ENCODE measurements at places on chromosomes 12 and 14.
A peak's percentile ranks its signal among the peaks of the same experiment; 100 is the strongest.

DNA sequence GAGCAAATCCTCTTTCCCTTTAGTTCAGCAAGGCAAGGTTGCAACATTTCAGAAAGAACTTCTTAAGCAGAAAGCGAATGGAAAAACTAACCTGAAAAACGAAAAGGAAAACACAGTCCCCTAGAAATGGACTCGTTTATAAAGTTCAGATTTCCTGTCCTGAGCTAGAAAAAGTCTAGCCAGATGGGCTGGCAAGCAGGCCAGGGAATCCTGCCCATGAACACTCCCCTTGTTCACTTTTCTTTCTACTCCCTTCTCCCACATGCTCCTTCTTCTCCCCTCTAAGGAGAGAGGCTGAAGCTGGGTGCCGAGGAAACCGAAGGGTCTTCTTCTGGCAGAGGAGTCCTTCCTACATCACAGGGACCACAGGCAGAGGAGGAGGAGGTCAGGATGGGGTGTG, 27.1 kb downstream of the LTBP2 start:
- DNase-seq = no peak

- DNase-seq = no peak
Measured at GRCh38 chr12:109831365-109831764, 1.8 kb downstream of the TRPV4 start.

DNA sequence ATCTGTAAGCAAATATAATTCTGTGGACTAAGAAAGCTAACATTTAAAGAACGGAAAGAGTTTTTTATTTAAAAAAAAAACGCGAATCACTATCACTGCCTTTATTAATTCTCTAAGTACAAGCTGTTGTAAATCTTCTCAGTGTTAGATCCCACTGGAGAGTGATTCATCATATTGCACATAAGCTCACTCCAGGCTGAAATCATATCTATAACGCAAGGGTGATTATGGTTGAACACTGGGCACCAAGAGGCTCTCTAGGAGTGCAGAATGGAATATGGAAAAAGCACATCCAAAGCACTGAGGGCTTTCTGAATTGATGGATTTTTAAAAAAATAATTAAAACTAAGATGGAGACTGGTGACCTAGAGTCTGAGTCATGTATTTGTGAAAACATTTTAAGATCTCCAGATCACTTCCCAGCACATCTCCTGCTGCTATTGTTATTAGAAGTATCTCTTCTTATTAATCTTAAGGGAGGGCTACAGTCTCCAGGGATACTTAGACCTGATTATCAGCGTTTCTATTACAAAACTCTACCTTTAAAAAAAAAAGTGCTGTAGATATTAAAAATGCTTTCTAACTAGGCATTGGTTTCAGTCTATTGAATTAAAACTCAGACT, 1106.8 kb downstream of the AACS start:
- DNase-seq = no peak

GRCh38 chr14:49971156-49972130, 78.6 kb downstream of the ARF6 start:
- no peak for DNase-seq

DNA sequence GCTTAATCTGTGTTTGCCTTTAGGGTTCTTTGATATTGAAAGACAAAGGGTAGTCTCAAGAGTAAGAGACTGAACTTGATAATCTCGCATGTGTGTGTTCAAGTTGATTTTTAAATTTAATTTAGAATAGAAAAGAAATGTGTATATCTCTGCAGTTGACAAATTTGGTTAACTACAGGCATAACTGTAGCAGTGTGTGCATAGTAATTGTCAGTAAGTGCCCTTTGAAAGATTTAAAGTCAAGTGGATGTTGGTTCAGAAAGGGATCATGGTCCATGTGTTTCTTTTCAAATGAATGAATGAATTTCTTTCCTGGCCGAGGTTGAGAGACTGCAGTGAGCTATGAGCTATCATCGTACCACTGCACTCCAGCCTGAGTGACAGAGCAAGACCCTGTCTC, 49.9 kb upstream of the DYRK2 start:
- DNase-seq = no peak

- no peak for DNase-seq
Measured at GRCh38 chr12:93825501-93825888, 148.3 kb downstream of the CRADD start.

GRCh38 chr12:132399092-132400010, 70.0 kb upstream of the GALNT9 start:
- no peak for DNase-seq

DNA sequence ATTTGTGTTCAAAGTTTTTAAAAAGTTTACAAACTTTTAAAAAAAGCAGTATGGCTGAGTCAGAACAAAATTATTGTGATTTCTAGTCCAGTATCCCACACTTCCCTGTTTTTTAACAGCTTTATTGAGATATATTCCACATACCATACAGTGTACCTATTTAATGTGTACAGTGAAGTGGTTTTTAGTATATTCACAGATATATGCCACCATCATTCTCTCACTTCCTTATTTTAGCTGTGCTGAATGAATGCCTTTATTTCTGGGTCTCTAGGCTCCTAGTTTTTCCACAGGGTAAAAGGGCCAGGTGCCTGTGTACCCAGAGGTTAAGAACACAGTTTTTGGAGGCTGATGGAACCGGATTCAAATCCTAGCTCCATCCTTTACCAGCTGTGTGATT, 58.9 kb upstream of the SRSF5 start:
- no peak for DNase-seq

GRCh38 chr12:45305907-45306306, 90.0 kb downstream of the ANO6 start:
- DNase-seq = no peak

- no peak for DNase-seq
Measured at GRCh38 chr14:29804481-29805266, 123.0 kb downstream of the PRKD1 start.

- no peak for DNase-seq
Measured at GRCh38 chr12:21631367-21631766, 26.3 kb downstream of the LDHB start.

GRCh38 chr12:100141998-100142850, 450 bp downstream of the BLTP3B start:
- no peak for DNase-seq

- DNase-seq = no peak
Measured at GRCh38 chr12:44603701-44604100, 272.4 kb downstream of the NELL2 start.

DNA sequence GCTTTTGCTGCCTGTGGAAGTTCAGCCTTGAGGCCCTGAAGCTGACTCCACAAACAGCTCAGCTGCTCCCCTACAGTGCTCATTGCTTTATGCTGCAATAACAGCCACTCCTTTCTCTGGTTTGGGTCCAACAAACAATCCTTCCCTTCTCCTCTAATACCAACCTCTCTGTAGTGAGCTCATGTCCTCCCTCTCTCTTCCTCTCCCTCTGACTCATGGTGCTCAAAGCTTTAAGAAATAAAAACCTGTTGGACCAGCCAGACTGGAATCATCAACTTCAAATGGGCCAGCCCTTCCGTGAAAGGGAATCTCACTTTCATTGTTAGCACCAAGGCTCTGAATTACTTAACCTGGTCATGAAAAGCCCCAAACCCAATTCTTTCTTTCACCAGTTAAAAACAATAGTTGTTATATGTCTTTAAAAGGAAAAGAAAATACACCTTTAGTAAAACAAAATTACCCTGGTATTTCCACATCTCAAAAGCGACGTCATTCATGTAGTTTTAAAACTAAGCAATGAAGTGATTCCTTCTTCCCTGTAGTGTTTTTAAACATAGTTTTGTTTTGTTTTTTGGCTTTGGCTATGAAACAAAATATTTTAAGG, 126.4 kb downstream of the DUSP6 start:
- DNase-seq = peak; percentile 34

- no peak for DNase-seq
Measured at GRCh38 chr12:92133795-92134637, 11.6 kb downstream of the BTG1 start.

- DNase-seq = no peak
Measured at GRCh38 chr14:81980601-81981306, 447.1 kb upstream of the SEL1L start.

DNA sequence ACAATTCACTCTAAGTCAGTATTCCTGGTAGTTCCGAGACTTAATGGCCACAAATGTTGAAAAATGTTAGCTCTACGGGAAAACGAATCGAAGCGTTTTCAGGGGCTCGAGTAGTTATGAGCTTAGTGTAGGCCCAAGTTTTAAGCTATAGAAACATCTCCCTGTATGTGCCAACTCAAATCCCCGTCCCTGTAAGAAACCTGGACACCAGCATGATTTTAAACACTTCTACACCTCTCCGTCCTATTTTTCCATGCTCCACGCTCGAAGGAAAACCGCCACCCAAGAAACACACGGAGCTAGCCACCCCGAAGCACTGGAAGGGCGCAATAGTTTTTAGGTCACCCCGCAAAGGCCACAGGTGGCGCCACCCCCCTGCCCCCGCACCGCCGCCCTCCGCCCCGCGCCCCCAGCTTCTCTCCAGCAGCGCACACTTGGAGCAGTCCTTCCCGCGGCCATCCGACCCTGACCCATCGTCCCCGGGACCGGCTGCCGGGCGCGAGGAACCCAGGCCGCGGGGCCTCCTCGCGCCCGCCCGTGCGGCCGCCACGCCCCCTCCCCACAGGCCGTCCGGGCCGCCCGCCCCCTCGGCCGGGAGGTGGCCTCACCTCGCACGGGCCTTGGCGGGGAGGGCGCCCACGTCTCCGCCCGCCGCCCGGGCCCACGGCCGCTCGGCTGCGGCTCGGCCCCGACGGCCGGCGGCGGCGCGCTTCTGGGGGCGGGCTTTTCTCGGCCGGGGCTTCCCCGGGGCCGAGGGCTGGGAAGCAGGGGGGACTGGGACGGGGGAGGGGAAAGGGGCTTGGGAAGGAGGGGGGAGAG, 522 bp downstream of the R3HDM2 start:
- no peak for DNase-seq

GRCh38 chr14:74563586-74564159, 48.4 kb downstream of the LTBP2 start:
- DNase-seq = no peak

GRCh38 chr12:116332705-116333380, 55.4 kb upstream of the MED13L start:
- DNase-seq = no peak

DNA sequence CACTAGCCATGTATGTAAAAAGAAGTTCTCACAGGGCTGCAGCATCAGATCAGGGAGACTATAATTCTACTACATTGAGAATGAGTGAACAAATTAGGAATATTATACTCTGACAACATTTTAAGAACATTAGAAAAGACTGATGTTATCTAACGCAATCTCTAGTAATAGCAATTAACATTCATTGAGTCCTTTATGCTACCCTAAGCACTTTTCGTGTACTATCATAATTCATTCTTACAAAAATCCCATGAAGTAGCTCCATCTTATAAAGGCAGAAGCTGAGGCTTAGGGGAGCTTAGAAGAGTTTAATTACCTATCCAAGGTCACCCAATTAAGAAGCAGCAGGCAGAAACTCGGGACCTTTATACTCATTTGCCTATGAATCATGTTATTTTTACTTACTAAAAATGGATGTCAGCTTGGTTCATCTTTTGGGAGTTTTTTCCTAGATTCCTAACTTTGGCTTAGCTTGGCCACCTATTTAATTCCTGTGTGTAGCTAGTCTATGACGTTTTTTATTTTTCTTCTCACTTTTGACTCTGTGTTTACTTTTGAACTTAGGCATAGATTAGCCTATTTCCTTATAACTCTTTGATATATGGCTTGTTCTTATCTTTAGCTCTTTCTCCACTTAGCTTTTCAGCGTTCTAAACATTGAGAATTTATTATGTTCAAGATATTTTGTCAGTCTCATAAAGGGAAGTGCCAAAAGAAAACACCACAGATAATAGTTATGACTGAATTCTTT, 333.5 kb upstream of the DCN start:
- no peak for DNase-seq

GRCh38 chr14:51304941-51305340, 64.9 kb downstream of the TMX1 start:
- no peak for DNase-seq

DNA sequence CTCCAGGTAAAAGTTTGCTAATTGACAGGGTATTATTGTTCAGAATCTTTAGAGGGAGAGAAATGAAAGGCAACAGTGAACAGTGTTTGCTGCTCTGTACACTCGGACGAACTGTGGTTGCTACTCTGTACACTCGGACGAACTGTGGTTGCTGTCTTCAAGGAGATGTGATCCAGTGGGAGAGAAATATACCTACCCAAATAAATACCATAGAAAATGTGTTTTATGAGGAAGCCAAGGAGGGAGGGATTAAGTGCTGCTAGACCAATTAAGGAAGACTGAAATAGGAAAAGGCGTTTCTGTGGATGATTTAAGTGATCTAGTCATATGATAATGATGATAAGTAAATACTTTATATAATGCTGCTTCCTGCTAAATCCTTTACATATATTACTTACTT, 2.7 kb downstream of the STK38L start:
- no peak for DNase-seq

- no peak for DNase-seq
Measured at GRCh38 chr12:14890701-14891100, 5.0 kb upstream of the MGP start.

DNA sequence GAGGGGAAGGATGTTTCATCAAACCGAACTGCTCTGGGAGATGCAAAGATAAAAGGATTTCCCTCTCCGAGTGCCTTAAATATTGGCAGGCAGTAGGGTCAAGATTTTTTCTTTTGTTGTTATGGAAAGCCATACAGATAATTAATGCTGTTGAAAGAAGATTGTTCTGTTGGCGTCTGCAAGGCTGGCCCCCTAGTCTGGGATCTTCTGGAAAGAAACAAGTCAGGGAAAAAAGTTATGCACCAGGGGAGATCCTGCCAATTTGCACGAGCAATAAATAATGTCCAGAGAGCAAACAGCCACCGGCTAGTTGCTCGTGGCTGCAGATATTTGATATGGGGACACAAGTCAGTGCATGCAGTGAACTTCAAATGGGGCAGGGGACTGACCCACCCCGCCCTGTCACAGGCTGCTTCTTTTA, 202.1 kb upstream of the MYL2 start:
- no peak for DNase-seq

DNA sequence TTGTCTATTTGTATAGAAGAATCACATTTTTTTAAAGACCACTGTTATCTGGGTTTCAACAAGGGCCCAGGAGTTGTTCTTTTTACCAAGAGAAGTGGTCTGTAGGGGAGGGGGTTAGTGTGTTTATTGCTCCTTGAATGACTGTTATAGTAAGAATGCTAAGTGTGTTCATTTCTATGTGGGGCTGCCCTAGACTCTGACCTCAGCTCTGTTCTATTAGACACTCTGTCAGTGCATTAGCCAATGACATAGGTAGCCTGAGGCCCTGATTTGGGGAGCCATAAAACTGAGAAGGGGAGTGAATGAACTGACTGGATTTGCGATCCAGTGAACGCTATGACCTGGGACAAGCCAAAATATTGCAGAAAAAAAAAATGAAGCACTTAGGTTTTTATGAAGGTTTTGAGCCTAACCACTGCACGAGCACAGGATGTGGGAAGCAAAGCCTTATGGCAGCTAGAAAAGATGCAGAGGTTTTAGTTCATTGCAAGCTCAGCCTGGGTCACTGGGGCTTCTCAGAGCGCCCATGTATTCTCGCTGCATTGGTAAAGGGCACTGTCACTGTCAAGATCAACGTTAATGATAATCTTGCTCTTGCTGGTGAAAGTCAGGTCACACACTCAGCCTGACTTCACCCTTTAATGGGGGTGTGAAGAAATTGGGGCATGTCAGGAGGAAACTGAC, 63.8 kb downstream of the PRKCH start:
- DNase-seq = no peak

GRCh38 chr12:109377139-109377685, 29.5 kb downstream of the MYO1H start:
- DNase-seq = no peak

GRCh38 chr14:75904311-75904710, 77.5 kb downstream of the TGFB3 start:
- DNase-seq = no peak

GRCh38 chr12:89059721-89060541, 292.4 kb downstream of the DUSP6 start:
- DNase-seq = no peak

Measured in stimulated activated CD4-positive, alpha-beta T cell treated with anti-CD3 and anti-CD28 coated beads, Interleukin-1b, Interleukin-23, amount 100 ng/mL, for 24 hours (primary cell).